ENCODE measurements at places on chromosomes 3 and 15.

- no peak for DNase-seq
These were observed 56.5 kb downstream of the SLC7A14 start for GRCh38 chr3:170529346-170529745.

DNA sequence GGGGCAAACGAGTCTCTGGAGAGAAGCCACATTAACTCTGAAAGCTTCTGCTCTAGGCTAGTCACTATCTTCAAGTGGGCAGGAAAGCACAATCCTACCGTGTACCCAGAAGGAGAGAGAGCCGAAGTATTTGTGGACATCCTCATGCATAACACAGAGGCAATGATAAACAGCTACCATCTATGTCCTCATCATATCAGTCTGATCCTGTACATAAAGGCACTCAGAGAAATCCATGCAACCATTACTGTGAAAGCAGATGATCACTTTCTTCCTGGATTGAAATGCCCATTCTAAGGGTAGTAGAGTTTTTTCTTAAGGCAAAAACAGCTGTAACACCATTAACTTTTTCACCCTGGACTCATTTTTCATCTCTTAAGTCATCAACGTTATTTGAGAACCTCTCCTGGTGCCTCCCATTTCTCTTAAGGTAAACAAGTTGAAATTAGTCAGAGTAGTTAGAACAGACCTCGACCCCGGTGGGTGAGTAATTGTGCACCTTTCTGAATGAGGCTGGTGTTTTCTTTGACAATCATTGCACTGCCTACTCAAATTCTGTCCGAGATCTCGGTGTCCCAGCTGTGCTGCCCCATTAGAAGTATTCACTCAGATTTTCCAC lies 327.4 kb downstream of the SHQ1 start:
- no peak for DNase-seq

DNA sequence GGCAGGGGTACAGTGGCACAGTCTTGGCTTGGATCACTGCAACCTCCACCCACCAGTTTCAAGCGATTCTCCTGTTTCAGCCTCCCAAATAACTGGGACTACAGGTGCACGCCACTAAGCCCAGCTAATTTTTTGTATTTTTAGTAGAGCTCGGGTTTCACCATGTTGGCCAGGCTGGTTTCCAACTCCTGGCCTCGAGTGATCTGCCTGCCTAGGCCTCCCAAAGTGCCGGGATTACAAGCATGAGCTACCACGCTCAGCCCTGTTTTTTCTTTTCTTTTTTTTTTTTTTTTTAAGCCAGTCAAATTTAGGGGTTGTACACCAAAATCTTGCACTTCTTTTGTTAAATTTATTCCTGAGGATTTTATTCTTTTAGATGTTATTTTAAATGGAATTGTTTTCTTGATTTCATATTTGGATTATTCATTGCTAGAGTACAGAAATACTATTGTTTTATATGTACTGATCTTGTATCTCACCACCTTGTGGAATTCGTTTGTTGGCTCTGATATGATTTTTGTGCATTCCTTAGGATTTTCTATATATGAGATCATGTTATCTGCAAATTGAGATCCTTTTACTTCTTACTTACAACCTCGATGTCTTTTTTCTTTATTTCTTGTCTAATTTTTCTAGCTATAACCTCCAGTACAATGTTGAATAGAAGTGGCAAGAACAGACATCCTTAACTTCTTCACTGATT lies 65.6 kb downstream of the ZNF609 start:
- no peak for DNase-seq

GRCh38 chr3:148992027-148992634 lies 791 bp downstream of the GYG1 start:
- no peak for DNase-seq

DNA sequence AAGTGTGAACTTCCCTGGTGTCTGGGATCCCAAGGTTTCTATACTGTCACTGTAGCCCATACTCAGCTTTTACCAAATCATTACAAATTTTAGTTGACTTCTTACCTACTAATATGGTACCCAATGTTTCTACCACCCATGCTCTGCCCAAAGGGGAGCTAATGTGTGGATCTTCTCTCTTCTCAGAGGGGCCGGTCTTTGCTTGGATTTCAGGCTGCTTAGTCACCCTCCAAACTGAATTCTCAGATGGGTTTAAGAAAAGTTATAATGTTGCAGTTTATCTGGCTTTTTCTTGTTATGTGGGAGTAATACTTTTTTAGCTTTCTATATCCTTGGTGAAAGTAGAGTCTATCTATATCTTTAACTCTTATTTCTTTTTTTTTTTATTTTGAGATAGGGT lies 67.1 kb upstream of the AKAP13 start:
- no peak for DNase-seq

DNA sequence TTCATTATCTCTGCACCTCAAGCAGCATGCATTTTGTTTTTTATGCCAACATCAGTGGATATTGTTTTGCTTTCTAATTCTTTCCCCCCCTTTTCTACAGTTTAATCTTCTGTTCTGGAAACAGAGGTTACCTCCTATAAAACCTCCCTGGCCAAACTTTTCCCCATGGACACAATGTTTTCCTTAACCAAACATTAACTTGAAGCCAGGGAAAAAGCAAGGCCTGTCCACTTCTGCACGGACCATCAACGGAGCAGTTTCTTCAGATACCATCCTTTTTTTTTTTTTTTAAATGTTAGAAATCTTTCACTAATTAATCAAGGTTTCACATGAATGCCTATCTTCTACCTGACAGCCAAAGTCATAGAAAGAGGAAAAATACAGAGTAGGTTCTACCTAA lies 127.0 kb downstream of the ADAMTS9 start:
- DNase-seq: no peak

DNA sequence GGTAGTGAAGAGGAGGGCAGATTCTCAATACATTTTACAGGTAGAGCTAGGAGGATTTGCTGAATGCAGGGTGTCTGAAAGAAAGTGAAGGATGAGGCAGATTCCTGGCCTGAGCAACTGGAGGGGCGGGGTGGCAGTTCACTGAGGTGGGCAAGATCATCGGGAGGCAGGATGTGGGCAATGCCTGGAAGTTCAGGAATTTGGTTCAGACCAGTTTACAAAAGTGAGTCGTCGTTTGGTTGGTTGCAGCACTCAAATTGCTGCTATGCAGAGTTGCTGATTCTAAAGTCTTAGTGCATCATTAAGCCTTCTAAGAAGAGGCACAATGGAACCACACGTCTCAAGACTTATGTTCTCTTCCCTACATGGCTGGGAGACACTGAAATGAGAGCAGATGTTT lies 134.0 kb downstream of the MFSD1 start:
- DNase-seq: peak; percentile 56

DNA sequence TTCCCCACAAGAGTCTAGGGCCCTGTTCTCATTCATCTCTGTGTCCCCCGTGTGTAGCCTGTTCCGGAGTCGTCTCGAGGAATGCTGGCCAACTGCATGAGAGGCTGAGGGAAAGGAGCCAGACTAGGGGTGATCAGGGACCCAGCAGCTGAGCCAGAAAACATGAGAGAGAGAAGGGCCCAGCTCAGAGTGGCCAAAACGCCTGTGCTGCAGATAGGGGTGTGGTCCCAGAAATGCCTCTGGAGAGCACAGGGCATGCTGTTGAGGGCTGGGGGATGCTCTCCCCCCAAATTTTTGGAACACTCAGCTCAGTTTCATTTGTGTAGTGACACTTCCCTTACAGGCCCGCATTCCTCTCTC lies 14.1 kb downstream of the CYP1A2 start:
- no peak for DNase-seq

- DNase-seq: no peak
These were observed 76.3 kb upstream of the ICE2 start for GRCh38 chr15:60555291-60555690.

DNA sequence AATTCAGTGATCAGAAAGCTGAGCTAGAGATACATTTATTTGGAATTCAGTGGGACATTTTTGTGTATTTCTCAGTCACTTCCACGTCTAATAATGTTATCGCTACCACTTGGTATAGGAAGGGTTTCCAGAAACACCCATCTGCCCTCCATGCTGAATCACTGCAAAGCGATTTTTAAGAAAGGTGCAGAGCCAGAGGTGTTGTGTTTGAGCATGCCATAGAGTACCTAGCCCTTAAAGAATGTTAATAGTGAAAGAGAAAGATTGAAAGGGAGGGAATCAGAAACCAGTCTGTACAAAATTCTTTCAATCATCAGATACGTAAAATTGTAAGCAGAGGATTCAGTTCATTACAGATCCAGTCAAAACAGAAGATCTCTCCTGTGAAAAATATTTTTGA lies 80.1 kb upstream of the ARL6 start:
- DNase-seq: no peak

GRCh38 chr3:131033480-131034080 lies 6.9 kb downstream of the NEK11 start:
- peak; percentile 16 for DNase-seq

DNA sequence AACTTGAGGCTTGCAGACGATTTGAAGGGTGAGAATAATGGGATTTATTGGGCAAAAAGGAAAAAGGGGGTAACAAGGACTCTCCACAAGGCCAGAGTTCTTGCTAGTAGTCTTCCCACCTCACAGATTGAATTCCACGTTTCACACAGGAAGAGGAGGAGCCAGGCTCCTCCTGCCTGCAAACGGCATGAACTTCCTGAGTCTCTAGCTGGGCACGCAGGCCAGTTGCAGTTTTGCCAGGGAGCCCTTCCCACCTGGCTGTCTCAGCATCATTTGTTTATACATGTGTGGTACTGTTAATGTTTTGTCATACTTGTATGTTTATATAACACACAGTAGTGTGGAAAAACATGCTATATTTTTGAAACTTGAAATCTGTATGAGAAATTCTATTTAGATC lies 155.0 kb downstream of the NLGN1 start:
- no peak for DNase-seq

DNA sequence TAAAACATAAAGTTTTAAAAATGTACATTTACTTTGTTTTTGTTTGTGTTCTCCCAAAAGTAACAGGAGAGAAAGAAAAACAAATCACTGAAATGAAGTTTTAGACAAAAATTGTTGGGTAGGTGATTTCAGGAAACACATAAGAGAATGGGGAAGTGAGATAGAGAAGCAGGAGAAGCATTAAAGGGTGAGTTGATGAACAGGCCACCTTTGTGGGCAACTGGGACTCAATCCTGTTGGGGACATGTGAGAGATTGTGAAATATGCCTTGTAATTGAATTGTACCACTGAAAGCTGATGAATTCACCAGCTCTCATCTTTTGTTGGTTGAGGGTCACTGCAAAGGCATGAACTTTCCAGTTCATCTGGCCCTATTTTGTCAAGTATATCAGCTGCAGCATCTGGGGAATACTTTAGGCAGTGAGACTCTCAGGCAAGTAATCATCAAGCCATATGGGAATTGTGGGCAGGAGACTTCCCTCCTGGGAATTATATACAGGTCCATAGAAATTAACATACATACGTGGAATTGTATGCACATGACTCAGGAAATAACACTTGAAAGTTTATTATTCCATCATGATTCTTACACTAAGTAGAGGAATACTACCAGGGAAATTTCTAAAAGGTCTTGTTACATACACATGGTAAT lies 181.0 kb downstream of the ZBBX start:
- no peak for DNase-seq
